ENCODE measurements at places on chromosomes 3 and 15.

DNA sequence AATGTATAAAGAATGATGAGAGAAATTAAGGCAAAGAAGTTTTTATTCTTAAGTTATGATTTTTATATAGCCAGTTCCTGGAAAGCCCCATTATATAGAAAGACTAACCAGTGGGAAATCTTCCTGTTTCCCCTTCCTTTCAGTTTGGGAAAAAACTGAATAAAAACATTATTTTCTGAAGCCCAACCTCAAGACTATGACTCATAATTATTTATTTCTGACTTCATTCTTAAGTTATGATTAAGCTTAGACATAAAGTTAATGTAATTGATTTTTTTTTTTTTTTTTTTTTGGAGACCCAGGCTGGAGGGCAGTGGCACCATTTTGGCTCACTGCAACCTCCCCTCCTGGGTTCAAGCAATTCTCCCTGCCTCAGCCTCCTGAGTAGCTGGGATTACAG is 55.8 kb downstream of the TRPC1 start:
- no peak for DNase-seq

- no peak for DNase-seq
These were observed 312.5 kb downstream of the TIGIT start for GRCh38 chr3:114606336-114606735.

GRCh38 chr3:114418724-114419543 is 125.1 kb downstream of the TIGIT start:
- no peak for DNase-seq

DNA sequence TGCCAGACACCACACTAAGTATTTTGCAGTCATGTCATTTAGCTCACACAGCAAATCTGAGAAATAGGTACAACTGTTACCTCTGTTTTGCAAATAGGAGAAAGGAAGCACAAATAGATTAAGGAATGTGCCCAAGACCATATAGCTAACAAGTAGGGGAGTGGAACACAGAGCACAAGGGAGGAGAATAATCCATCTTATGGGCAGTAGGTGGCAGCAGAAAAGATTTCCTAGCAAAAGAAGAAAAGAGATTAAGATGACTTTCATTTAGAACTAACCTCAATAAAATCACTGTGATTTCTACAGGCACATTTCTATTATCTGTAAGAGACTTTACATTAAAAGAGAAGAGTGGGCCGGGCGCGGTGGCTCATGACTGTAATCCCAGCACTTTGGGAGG is 49.1 kb downstream of the NR1I2 start:
- no peak for DNase-seq

GRCh38 chr3:194555175-194556062 is 68.6 kb upstream of the ATP13A3 start:
- no peak for DNase-seq

- no peak for DNase-seq
These were observed 29.8 kb upstream of the CLK3 start for GRCh38 chr15:74585857-74586256.

DNA sequence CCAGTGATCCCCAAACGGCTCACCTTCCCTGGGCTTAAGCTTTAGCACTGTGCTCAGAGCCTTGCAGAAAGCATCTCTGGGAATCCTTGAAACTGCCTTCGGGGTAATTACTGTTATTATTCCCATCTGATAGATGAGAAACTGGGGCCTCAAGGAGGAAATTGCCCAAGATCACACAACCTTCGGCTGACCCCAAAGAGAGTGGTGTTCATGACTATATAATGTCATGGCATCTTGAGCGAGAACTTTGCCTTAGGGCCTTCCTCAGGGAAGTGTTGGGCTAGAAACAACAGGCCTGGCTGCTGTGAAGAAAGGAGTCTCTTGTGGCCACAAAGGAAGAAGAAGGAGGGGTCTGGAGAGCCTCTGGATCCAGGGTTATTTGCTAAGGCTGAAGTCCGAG is 388.7 kb upstream of the CFAP20DC start:
- DNase-seq = no peak

- no peak for DNase-seq
These were observed 24.4 kb upstream of the RAP2B start for GRCh38 chr3:153137626-153138025.

DNA sequence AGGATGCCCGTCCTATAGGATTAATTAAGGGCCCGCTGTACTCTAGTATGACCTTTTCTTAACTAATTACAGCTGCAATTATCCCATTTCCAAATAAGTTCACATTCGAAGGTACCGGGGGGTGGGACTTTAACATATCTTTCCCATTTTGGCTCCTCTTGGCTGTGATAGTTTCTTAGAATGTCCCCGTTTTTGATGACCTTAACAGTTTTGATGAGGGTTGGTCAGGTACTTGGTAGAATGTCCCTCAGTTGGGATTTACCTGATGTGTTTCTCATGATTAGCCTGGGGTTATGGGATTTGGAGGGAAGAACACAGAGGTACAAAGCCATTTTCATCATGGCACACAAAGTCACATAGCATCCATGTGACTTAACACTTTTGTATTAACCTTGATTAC is 18.2 kb downstream of the RTP1 start:
- no peak for DNase-seq

- DNase-seq = no peak
These were observed 24.2 kb downstream of the ATP13A4 start for GRCh38 chr3:193530231-193531165.

DNA sequence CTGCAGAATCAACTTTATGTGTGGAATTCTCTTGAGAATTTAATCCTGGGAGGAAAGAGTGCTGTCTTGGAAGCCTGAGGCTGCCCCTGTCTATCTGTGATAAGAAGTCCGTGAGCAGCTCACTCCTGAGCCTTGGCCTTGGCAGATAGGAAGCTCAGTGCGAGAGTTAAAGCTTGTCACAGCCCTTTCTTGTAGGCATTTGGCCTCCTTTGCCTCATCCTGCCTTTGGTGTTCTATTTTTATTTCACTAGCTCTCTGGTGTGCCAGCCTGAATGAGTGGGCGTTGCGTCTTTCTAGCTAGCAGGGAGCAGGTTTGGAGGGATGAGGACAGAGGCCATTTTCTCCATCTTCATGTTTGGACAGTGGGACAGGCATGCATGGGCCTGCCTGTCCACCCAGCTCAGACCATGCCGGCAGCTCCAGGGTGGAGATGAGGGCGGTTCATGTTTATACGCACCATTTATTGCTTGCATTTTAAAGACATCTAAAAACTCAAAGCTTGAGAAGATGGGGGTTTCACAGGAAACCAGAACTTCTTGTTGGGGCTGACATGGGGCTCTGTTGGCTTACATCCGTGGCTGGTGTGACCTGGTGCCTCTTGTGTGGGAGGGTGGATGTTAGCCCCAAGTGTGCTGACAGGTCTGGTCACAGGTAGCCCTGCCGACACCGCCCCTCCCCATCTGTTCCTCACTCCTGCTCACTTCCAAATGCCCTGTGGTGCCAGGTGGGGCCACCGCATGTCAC is 29.8 kb downstream of the IRAK2 start:
- DNase-seq = no peak

- DNase-seq = no peak
These were observed 445.0 kb upstream of the TGFBR2 start for GRCh38 chr3:30161375-30161774.

DNA sequence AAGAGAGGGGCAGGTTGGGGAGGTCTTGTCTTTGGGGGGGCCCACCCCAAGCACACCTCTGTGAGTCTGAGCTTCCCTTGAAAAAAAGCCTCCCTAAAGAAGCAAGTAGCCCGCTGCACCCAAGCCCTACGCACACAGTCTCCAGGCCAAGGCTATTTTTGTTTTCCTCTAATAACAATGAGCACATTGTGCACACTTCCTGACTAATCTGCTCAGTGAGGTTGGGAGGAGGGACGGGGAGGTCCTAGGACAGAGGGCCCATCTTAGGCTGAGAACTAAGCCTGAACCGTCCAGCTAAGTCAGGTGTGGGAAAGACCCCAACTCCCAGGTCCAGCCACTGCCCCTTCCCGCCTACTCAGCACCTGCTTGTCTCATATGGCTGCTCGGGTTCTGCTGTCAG is 87.2 kb downstream of the HMG20A start:
- no peak for DNase-seq

- no peak for DNase-seq
These were observed 13.0 kb upstream of the TNK2 start for GRCh38 chr3:195921334-195921791.

GRCh38 chr3:133135306-133135705 is 97.1 kb downstream of the TMEM108 start:
- no peak for DNase-seq
